Activated naive CD8-positive, alpha-beta T cell treated with anti-CD3 and anti-CD28 coated beads for 36 hours (primary cell): ENCODE measurements at places on chromosomes 7 and 10. TPM values are rescaled to one million over a fixed set of nuclear protein-coding genes. Genes with fewer than 3 reads are reported as not detected.
A peak's percentile ranks its signal among the peaks of the same experiment; 100 is the strongest.

Gene C10orf105
- 0.24 TPM for total RNA-seq

GRCh38 chr7:73703757-73704639, 15.5 kb downstream of the STX1A start:
- peak; percentile 43 for DNase-seq

DNA sequence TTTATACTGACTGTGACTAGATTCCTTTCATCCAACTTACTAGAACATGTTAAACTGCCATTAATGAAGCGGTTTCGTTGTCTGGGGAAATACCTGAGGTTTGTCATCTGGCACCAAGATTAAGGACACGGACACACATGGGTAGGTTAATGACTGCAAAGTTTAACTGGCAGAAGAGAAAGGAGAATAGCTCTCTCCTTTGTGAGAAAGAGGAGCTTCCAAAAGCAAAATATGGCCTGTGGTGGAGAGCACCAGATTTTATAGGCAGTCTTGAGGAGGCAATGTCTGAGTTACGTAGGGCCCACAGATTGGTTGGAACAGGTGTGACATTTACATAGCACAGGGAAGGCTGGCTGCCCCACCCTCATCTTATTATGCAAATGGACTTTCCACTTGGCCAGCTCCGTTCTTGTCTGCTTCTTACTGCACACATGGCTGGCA, 1193.0 kb upstream of the CELF2 start:
- no peak for DNase-seq

DNA sequence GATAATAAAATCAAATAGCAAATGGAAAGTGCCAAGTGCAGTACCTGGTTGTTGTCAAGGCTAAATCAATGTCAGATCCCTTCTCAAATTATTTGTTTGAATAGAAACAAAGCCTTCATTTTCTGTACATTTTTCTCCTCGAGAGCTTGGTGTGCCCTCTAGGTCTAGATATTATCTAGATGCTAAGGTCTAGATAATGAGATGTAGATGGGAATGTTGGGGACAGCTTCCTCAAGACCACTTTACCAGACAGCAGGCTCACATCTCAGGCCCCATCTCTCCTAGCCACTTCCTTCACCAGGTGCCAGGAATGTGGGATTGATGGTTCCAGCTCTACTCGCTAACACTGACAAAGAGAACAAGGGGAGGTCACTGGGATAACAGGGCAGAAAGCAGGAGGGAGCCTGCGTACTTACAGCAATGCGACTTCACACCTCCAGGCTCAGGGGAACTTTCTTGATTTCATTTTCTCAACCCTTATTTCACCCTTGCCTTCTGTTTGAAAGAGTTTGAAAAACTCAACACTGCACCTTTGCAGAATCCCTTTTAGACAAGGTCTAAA, 451.4 kb upstream of the VSTM2A start:
- DNase-seq, result no peak

Gene SRGN
- total RNA-seq, result 278 TPM

- DNase-seq, result no peak
These were observed 25.3 kb downstream of the ANXA8 start for GRCh38 chr10:47458466-47459154.
